Naive thymus-derived CD8-positive, alpha-beta T cell (primary cell): ENCODE measurements at places on chromosomes 16 and 17.

GRCh38 chr16:6279286-6279685 lies 1053.4 kb upstream of the RBFOX1 start:
- DNase-seq = no peak

- DNase-seq = peak; percentile 64
These were observed 12.0 kb downstream of the CORO7 start for GRCh38 chr16:4404247-4404966.

- DNase-seq = no peak
These were observed 62.4 kb upstream of the AKTIP start for GRCh38 chr16:53565296-53565863.

DNA sequence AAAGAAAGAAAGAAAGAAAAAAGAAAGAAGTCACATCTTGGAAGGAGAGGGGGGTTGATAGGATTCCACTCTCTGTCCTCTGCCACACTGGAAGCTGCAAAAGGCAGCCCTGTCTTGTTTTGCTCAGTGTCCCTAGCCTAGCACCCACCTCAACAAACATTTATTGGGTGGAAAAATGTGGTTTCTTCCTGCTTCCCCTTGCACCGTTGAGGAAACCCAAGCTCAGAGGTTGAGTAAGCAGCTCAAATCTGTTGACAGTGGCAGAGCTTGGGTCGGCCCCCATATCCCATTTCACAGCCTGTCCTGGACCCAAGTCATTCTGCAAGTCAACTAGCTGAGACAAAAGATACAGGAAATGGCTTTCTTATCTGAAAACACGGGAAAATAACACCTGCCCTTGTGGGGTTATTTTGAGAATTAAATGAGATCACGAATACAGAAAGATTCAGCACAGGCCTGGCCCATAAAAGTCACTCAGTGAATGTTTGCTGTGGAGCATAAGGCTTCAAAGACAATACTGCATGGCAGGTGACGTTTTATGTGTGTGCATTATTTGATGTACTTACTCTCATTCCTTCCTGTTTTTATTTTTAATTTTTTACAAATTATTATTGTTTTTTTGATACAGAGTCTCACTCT lies 63.6 kb downstream of the SCNN1B start:
- no peak for DNase-seq

DNA sequence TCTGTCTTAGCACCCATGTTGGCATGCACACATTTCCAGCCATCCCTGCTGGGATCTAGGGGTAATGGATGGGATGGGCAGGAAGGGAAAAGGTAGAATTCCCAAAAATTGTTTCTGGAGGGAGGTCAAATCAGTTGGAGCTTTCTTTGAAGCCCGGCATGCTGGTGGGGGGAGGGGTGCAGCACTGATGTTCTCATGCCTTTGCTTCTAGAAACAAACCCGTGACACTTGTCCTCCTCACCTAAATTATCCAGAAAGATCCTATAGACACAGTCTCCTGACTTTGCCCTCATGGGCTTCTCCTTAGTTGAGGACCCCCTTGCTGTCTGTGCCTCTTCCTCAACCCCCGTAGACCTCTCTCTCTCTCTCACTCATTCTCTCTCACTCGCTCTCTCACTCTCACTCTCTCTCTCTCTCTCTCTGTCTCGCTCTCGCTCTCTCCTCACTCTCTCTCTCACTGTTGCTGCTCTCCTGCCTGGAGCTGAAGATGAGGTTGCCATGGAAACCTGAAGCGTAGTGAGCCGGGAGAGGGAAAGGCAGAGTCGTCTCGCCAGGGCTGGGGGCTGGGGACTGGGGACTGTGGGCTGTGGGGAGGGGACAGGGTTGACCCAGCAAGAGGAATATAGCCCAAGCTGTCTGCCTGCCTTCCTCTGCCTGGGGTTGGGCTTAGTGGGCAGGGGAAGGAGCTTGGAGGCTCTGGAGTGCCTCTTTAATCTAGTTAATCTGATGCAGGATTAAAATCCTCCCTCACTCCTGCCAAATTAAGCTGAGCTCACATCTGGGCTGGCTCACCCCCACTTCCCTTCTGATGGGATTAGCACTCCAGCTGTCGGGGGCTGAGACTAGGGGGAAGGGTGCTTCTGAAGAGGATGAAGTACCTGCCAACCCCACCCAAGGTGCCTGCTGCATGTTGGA lies 16.1 kb downstream of the LASP1 start:
- DNase-seq = no peak

- DNase-seq = no peak
These were observed 373.0 kb upstream of the DYNLRB2 start for GRCh38 chr16:80167657-80168390.

DNA sequence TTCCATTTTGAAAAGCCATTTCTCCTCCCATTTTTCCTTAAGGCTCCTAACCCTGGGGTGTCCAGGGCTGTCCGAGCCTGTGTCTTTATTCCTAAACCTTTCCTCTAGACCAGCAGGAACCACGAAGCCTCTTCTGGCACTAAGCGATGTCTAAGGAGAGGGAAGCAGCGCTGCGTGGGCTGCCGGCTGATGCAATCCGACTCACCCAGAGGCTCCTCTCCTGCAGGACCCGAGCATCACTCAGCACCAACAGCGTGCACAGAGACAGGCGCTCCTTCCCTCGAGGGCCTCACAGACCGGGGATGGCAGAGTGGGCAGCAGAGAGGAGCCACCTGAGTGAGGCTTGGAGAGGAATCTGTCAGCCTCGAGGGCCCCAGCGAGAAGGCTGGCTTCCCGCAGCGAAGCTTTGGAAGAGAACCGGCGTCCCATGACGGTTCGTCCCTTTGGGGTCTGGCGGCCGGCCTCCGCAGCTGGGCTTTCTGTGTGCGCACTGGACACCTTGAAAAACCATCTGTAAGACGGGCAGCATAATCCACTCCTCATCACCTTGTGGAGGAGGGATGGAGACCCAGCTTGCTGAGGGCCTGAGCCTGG lies 174.3 kb downstream of the FOXL1 start:
- DNase-seq = no peak

DNA sequence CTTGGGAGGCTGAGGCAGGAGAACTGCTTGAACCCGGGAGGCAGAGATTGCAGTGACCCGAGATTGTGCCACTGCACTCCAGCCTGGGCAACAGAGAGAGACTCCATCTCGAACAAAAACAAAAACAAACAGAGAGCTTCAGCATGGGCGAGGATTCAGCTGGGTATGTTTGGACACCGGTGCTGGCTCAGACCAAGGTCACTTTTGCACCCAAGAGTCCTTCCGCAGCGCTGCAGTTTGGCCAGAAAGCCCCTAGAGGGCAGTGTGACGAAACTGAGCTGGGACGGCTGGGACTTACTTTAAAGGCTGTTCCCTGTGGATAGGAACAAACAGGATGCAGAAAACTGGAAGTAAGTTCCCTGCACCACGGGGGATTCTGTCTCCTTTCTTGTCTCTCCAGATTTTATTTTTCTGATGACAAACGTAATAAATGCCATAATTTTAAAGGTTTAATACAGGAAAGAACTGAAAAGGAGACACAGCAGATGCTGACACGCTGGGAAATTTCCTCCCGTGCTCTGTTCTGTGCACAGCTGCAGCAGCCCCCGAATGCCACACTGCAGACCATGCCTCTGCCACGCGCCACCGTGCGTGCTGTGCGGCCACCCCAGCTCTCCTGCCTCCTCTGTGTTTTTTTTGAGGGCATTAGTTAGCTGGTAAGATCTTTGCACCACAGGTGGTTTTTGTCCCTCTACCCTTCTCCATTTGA lies 25.2 kb upstream of the USP36 start:
- peak; percentile 41 for DNase-seq

- no peak for DNase-seq
These were observed 32.4 kb downstream of the COTL1 start for GRCh38 chr16:84585467-84585866.

DNA sequence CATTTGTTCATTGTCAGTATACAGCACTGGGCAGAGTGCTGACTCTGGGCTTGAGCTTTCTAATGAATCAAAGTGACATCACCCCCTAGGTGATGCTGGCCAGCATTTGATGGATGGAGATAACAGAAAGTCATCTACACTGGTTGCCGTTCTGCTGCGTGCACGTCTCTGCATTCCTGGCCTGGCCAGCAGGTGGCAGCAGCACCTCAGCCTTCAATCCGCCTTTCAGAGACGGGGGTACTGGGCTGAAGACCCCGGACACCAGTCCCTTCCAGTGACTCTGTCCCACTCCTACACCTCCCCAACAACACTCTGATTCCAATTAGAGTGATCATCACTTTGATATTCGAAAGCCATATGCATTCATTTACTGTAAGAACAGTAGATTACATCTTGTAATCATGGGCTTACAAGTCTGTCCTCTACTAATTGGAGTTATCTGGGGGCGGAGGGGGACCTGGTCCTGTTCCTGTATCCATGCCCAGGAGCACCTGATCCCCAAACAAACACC lies 6.0 kb downstream of the CPSF4L start:
- peak; percentile 47 for DNase-seq

DNA sequence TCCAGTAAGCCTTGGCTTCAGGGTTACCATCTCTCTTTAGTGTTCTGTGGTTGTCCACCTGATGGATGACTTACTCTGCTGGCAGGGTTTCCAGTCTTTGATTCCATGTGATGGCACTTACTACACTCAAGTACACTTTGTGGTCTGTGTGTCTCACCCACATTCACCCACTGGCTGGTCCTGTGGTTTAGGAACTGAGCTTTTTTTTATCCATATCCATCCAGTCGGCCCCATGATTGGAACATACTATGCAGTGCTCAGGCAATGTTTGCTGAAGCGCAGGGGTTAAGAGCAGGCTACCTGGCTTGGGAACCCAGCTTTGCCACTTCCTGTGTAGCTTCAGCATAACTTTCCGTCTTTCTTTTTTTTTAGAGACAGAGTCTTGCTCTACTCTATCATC lies 2.8 kb upstream of the FUS start:
- DNase-seq = peak; percentile 44

DNA sequence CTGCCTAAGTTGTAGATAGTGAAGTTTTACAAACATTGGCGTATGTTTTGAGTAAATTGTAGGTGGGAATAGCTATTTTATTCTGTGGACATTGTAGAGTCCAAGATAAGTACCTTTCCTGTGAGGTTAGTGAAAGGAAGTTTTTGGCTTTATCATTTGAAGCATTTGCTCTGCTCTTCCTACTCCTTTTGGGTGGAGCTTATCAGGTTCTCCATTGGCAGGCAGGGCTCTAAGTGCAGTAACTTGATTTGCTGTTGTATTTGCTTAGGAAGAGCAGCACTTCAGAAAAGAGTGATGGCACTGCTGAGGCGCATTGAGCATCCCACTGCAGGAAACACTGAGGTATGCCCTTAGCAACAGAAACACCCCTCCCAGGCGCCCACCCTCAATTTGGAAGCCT lies 70.1 kb downstream of the OMG start:
- DNase-seq = no peak

DNA sequence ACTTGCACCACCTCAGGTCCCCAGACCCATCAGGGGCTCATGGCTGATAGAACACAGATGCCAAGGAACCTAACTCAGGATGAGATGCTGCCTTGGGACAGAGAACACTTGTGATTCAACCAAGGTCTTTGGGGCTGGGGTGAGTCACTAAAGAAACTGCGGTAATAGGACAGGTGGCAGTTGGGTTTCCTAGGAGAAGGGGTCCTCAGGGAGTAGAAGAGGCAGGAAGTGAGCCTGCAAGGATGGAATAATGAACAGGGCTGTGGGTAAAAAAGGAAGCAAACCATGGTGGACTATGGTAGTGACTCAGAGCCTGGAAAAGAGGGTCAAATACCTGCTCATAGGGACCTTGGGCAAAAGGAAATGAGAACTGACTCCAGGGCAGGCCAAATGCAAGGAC lies 6.5 kb upstream of the PNPO start:
- DNase-seq = no peak

- DNase-seq = no peak
These were observed 57.1 kb downstream of the GOSR1 start for GRCh38 chr17:30534298-30534697.

GRCh38 chr16:1526608-1527555 lies 6.6 kb upstream of the TMEM204 start:
- peak; percentile 23 for DNase-seq

DNA sequence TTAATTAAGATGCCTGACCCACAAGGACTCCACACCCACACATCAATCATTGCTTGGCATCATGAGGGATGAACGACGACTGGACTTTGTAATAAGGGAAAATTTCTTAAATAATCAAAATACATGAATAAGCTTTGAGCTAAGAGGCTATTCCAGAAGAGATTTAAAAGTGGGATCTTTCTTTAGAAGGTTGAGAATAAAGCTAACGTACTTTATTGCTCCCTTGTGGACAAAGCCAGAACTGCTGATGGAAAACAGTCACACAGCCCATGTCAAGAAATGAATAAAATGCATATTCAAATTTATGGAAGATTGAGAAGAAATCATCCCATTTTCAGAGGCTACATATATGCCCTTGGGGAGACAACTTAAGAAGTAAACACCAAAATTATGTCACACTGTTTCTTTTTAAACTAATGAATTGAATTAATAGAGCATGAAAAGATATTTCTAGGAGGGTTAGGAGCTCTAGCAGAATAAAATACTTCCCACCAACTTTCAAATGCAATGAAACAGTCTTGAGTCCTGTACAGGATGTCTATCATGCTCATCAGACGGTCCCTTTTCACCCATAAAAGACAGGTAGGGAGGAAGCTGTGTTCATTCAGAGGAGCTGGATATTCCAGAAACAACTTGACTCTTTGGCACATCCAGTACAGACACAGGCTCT lies 60.2 kb upstream of the PHOSPHO1 start:
- peak; percentile 7 for DNase-seq

GRCh38 chr16:84643180-84643583 lies 5.1 kb upstream of the KLHL36 start:
- no peak for DNase-seq

DNA sequence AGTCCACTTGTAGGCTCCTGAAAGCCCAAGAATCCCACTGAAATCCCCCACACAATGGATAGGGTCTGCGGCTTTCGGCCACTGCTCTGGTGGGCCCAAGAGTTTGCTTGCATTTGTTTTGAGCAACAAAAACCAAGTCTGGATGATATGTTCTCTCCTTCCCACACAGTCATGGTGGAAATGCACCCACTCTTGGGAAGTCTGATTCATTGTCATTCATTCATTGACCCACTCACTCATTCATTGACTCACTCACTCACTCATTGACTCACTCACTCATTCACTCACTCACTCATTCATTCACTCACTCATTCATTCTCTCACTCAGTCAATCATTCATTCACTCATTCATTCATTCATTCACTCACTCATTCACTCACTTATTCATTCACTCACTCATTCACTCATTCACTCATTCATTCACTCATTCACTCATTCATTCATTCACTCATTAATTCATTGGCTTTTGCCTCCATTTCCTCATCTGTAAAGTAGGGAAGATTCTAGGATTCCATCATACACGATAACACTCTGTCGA lies 2.2 kb upstream of the CA5A start:
- no peak for DNase-seq

DNA sequence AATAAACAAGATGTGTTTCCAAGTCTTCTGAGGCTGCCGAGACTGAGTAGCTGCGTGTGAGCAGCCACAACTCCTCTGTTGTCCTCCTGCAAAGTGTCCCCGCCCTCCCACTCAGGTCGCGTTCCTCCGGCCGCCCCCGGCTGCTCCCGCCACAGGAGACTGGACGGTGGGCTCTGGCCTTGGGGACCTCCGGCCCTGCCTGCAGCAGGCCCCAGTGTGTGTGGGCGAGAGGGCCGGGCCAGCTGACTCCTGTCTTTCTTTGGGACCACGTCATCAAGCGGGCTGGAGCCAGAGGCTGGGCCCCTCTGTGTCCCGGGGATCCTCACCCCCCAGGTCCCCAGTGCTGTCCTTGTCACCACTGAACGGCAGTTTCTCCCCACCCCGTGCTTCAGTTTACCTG lies 175.3 kb downstream of the NPIPB11 start:
- no peak for DNase-seq
